ENCODE measurements at places on chromosomes 16 and 17. TPM values are rescaled to one million over a fixed set of nuclear protein-coding genes. Genes with fewer than 3 reads are reported as not detected.

KLHL10 gene
- total RNA-seq = not detected

FAM20A gene
- total RNA-seq = 3.0 TPM

KRTAP4-1 gene
- total RNA-seq = not detected

PYDC1 gene
- 0.92 TPM for total RNA-seq

WNT3 gene
- 10.4 TPM for total RNA-seq

KRT31 gene
- total RNA-seq = 0.23 TPM

PTX4 gene
- total RNA-seq = 0.23 TPM

KRT40 gene
- not detected for total RNA-seq

ABCC6 gene
- total RNA-seq = 0.23 TPM

STH gene
- 6.0 TPM for total RNA-seq

DBNDD1 gene
- 22.4 TPM for total RNA-seq

HOXB1 gene
- not detected for total RNA-seq

CLEC3A gene
- total RNA-seq = 0.23 TPM

NRN1L gene
- total RNA-seq = not detected

HOXB6 gene
- not detected for total RNA-seq

TSR3 gene
- 43.6 TPM for total RNA-seq

CALCOCO2 gene
- total RNA-seq = 21.7 TPM

ASGR2 gene
- not detected for total RNA-seq

SLC6A4 gene
- total RNA-seq = 0.92 TPM

RNF157 gene
- total RNA-seq = 42.2 TPM

GUCY2D gene
- not detected for total RNA-seq

Measured in diencephalon (tissue), 1 donor.